Breast epithelium (tissue), 4 donors: ENCODE measurements at places on chromosomes 11 and 22. TPM values are rescaled to one million over a fixed set of nuclear protein-coding genes. Genes with fewer than 3 reads are reported as not detected.

MYOD1 gene
- total RNA-seq = not detected

RAB39A gene
- 2.2 TPM for total RNA-seq

COMMD9 gene
- total RNA-seq = 38.3 TPM

KRTAP5-8 gene
- total RNA-seq = 0.32 TPM

OLFML1 gene
- 4.6 TPM for total RNA-seq

TBC1D10A gene
- 32.4 TPM for total RNA-seq

GRCh38 chr22:47095395-47096122 is 333.1 kb downstream of the TBC1D22A start:
- no peaks in the 10 kb centered on the region for H3K27me3 ChIP-seq
- H3K36me3 ChIP-seq = no peaks in the 10 kb centered on the region
- H3K4me1 ChIP-seq = no peaks in the 10 kb centered on the region
- H3K4me3 ChIP-seq = no peak overlapping the region
- DNase-seq = no peak

GRCh38 chr11:565921-566509 is 5.2 kb downstream of the RASSF7 start:
- peak overlapping the region; percentile 32 for H3K27ac ChIP-seq
- H3K36me3 ChIP-seq = no peaks in the 10 kb centered on the region
- H3K4me3 ChIP-seq = no peak overlapping the region
- no peaks in the 10 kb centered on the region for H3K27me3 ChIP-seq
- H3K4me1 ChIP-seq = peaks cover 7% of the 10 kb centered on the region
- no peak for DNase-seq

DNA sequence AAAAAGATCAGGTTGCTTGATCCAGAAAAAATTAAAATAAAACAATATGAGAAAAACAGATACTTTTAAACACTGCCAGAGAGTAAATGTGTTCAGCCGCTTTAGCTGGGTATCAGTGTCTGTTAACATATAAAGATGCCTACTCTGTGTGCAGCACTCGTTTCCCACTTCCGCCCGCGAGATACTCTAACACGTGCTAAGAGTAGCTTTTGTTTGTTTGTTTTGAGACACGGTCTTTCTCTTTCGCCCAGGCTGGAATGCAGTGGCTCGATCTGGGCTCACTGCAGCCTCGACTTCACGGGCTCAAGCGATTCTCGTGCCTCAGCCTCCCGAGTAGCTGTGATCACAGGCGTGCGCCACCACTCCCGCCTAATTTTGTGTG is 531 bp upstream of the MEN1 start:
- H3K36me3 ChIP-seq = no peaks in the 10 kb centered on the region
- H3K27ac ChIP-seq = peak overlapping the region; percentile 76
- peak overlapping the region; percentile 95 for H3K4me3 ChIP-seq

DNA sequence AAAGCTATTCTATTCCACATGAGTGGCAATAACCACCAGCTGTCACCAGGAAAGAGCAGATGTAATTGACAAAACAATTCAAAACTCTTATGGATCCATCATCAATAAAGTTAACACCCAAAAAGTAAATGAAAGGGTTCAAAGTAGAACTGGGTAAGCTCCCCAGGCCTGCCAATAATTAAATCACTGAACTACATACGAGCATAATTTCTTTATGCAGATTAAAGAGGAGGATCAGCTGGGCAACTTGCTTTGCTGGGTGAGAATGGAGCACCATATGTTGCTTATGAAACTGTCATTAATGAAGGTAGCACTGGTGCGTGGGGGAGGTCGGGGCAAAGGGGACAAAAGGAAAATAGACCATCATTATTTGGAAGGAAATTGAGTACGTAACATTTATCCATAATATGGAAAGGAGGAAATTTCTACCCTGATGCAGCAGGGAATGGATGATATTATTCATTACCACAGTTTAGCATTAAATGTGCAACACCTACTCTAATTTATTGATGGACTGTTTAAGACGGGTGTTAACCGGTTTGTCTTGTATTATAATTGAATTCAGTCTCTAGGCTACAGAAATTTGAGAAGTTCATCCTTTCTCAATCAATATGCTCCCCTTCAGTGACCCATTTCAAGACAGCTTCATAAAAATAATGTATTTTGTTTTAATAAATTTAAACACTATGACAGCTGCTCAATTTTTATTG is 315.9 kb downstream of the CADM1 start:
- H3K4me3 ChIP-seq = no peak overlapping the region
- no peak for DNase-seq
- H3K36me3 ChIP-seq = no peaks in the 10 kb centered on the region
- no peaks in the 10 kb centered on the region for H3K4me1 ChIP-seq
- H3K27me3 ChIP-seq = no peaks in the 10 kb centered on the region

GRCh38 chr11:73597336-73597955 is 466 bp downstream of the FAM168A start:
- no peaks in the 10 kb centered on the region for H3K36me3 ChIP-seq
- peak overlapping the region; percentile 82 for H3K4me3 ChIP-seq
- no peaks in the 10 kb centered on the region for H3K27me3 ChIP-seq

DNA sequence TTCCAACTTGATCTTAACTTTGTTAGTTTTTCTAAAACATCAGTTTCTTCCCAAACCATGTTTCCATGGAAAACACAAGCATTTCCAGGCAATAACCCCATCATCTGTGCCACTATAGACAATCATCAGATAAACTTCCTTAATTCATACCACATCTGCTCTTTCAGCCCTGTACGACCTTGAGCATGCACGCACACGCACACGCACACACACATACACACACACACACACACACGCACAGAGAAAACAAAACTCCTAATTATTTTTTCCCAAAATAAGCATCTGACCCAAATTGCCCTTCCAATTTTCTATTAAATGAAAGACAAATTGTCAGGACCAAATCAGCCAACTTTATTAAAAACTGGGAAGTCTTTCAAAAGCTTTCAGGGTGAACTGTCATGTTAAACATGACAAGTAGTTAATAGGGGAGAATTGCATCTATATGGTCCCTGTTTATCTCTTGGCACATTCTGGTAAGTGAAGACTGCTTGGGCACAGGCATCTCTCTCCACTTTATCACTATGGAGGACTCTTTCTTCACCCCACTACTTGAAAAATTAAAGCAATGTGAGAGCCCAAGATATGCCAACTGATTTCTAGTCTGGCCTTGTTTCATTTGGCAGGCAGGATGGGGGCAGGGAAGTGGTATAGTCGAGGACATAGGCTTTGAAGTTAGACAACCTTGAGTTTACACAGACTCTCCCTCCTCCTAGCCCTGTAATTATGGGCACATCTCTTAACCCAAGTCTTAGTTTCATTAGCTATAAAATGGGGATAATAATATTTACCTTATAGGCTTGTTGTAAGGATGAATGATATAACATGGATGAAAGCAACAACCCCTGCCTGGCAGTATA is 15.1 kb downstream of the ADM start:
- DNase-seq = no peak
- no peak overlapping the region for H3K27ac ChIP-seq
- no peaks in the 10 kb centered on the region for H3K4me1 ChIP-seq
- no peaks in the 10 kb centered on the region for H3K36me3 ChIP-seq
- H3K4me3 ChIP-seq = no peak overlapping the region

DNA sequence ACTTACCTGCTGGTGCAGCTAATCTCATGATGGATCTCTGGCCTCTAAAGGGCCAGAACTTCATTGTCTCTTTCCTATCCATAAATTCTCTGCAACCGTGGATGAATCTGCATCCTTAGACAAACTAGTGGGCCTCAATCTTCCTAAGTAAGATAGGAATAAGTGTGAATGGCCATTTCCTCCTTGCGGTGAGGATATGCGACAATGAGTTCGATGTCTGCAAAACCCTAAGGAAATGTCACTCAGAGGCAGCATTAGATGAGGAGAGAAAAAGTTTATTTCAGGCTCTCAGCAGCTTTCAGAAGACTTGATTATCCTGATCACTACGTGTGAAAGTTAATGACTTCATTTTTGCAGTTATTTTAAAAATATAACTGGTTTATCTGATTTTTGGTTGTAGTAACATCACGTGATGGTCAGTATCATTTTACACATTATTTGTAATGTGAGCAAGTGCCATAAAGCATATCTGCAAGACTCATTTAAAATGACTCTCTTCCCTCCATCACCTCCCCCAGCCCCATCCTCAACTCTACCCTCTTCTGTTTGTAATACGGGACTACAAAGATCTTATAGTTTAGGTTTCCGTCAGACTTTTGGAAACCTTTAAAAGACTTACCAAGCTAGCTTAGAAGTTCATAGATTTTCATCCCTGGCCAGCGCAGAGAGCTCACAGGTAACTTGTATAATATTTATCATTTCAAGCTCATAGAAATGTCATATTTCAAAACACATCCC is 10.2 kb downstream of the GRAP2 start:
- no peaks in the 10 kb centered on the region for H3K36me3 ChIP-seq
- no peaks in the 10 kb centered on the region for H3K27me3 ChIP-seq
- H3K4me3 ChIP-seq = no peak overlapping the region

DNA sequence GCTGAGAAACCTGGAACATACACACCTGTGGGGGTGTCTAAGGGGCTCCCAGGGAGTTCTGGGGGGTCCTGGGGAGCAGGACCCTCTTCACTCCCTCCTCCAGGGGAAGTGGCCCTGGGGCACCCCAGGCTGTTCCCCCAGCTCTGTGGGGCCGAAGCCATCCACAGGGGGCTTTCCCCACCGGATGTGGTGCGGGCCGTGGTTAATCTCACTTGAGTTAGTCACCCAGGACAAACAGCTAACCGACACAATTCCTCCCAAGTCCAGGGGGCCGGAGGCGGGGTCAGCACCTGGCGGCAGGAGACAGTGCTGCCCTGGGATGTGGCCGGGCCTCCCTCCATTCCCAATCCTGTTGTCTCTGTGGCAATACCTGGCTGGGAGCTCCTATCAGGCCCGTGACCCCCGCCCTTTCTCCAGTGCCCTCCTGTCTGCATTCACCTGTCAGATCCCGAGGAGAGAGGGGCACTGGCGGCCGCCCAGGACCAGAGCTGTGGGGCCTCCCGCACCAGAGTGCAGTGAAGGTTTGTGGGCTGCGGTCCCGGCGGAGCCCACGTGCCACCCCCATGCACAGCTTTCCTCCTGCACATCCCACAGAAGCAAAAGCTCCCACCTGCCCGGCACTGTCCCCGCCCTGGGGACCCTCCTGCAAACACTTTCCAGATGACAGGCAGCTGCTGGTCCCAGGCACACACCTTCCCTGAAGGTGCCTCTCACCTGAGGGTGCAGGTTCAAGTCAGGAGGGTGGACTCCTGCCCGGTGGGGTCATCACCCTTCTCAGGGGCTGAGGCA is 5.2 kb upstream of the MUC5AC start:
- H3K27me3 ChIP-seq = no peaks in the 10 kb centered on the region
- no peak for DNase-seq
- no peak overlapping the region for H3K4me3 ChIP-seq
- no peaks in the 10 kb centered on the region for H3K4me1 ChIP-seq

DNA sequence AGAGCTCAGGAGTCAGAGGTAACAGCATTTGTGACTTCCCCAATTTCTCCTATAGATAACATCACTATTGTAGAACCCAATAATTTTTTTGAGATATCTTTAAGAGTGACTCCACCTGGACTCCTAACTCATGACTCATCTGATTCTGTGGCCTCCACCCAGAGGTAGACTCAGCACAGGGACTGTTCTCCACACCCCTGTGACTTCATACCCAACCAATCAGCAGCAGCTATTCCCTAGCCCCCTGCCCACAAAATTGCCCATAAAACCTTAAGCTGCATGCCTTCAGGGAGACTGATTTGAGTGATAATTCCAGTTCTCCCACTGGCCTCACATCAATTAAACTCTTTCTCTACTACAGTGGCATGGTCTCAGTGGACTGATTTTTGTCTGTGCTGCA is 475.4 kb upstream of the FAT3 start:
- H3K27me3 ChIP-seq = no peaks in the 10 kb centered on the region
- H3K4me3 ChIP-seq = no peak overlapping the region
- no peaks in the 10 kb centered on the region for H3K36me3 ChIP-seq
- H3K4me1 ChIP-seq = no peaks in the 10 kb centered on the region
- DNase-seq = no peak

- H3K27ac ChIP-seq = peak overlapping the region; percentile 74
- no peaks in the 10 kb centered on the region for H3K27me3 ChIP-seq
- H3K4me1 ChIP-seq = no peaks in the 10 kb centered on the region
- H3K4me3 ChIP-seq = no peak overlapping the region
- no peak for DNase-seq
These were observed 56.0 kb downstream of the PACS1 start for GRCh38 chr11:66126064-66126463.

DNA sequence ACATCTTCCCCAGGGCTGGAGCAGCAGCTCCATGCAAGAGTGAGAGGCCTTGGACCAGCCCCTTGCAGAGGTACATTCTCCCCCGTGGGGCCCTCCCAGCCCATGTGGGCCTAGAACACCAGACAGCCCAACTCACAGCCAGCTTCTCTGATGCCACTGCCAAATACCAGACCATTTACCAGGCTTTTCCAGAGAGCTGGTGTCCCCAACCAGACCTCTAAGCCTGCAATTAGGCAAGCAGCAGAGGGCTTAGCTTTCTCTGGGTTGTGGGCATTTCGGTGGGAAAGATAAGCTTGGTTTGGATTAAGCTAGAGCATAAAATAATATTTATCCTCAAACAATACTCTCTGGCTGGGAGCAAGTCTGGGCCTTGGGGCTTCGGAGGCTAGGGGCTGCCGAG is 75.6 kb downstream of the TP53I11 start:
- no peak overlapping the region for H3K4me3 ChIP-seq
- H3K36me3 ChIP-seq = no peaks in the 10 kb centered on the region
- H3K27me3 ChIP-seq = no peaks in the 10 kb centered on the region
- no peak overlapping the region for H3K27ac ChIP-seq
- no peak for DNase-seq

GRCh38 chr22:49197986-49198704 is 629.5 kb downstream of the BRD1 start:
- H3K4me1 ChIP-seq = no peaks in the 10 kb centered on the region
- H3K27ac ChIP-seq = no peak overlapping the region
- no peaks in the 10 kb centered on the region for H3K36me3 ChIP-seq
- peak; percentile 31 for DNase-seq

DNA sequence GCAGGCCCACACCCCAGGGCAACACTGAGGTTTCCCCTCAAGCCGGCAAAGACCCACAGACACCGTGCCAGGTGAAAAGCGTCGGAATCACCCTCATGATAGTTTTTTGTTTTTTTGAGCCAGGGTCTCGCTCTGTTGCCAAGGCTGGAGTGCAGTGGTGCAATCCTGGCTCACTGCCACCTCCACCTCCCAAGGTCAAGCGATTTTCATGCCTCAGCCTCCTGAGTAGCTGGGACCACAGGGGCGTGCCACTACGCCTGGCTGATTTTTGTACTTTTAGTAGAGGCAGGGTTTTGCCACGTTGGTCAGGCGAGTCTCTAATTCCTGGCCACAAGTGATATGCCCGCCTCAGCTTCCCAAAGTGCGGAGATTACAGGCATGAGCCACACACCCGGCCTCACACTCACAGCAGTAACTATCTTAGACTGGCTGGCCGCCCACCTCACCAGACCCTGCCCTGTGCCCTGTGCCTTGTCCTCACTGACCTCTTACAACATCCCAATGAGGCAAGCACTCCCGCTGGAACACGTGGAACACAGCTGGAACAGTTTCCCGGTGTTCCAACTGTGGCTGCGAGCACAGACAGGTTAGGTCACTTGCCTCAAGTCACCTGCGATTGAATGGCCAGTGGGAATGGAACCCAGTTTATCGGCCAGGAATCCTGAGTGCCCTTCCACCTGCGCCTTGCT is 21.1 kb downstream of the LRRC10B start:
- no peak overlapping the region for H3K27ac ChIP-seq
- no peak for DNase-seq
- H3K4me3 ChIP-seq = no peak overlapping the region
- no peaks in the 10 kb centered on the region for H3K4me1 ChIP-seq
- H3K27me3 ChIP-seq = no peaks in the 10 kb centered on the region
